Activated CD8-positive, alpha-beta T cell treated with anti-CD3 and anti-CD28 coated beads for 36 hours (primary cell): ENCODE measurements at places on chromosomes 11 and 22. TPM values are rescaled to one million over a fixed set of nuclear protein-coding genes. Genes with fewer than 3 reads are reported as not detected.

ACTN3 gene
- total RNA-seq, result 0.14 TPM

IGLL1 gene
- total RNA-seq, result not detected

CD6 gene
- 201 TPM for total RNA-seq

SCGB2A2 gene
- total RNA-seq, result not detected

CCDC89 gene
- not detected for total RNA-seq

ANO5 gene
- total RNA-seq, result not detected

RAG2 gene
- not detected for total RNA-seq
